ENCODE measurements at places on chromosomes 7 and 10.

GRCh38 chr7:1924258-1924817, 254.3 kb downstream of the ELFN1 start:
- no peak for DNase-seq

DNA sequence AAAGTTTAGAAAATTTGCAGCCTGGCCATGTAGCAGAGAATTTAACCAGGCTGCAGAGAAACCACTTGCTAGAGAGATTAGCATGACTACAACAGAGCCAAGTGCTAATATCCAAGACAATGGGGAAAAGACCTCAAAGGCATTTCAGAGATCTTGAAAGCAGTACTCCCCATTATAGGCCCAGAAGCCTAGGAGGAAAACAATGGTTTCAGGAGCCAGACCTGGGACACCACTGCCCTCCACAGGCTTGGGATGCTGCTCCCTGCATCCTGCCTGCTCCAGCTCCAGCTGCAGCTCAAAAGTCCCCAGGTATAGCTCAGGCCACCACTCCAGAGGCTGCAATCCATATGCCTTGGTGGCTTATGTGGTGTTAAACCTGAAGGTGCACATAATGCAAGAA, 101.5 kb upstream of the TMEM72 start:
- DNase-seq, result no peak

DNA sequence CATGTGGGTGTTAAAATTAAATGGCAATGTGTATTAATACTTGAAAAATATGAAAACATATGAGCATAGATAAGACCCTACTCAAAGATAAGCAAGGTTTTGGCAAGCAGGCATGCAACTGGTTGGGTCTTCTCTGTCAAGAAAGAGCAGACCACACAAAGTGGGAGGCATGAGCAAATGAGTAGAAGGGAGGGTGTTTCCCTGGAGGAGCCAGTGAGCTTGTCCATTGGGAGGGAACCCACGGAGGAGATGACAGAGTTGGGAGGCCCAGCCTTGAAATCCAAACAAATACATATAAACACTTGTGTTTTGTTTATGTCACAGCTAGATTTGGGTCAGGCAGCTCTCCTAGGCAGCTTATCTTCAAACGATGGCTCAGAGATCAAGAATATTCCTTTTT, 134.5 kb upstream of the CXCL12 start:
- DNase-seq, result no peak

- DNase-seq, result no peak
Measured at GRCh38 chr10:70563230-70563629, 39.3 kb downstream of the PRF1 start.

GRCh38 chr10:104077663-104078151, 8.0 kb downstream of the COL17A1 start:
- DNase-seq, result no peak

GRCh38 chr7:158272509-158273137, 315.0 kb downstream of the PTPRN2 start:
- no peak for DNase-seq

DNA sequence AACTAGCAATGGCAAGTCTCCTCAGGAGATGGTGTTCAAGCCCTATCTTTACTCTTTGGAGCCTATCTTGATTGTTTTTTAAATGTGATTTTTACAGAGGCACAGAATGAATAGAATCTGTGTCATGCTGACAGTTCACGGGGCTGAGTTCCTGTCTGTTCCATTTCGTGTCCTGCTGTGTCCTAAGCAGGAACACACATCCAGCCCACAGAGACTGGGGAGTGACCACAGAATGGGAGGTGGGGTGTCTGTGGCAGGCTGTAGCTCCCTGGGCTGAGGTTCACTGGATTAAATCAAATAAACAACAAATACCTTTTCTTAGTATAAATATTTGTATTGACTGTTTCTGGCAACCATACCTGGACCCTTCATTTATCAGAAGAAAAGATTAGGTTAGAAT, 73.4 kb upstream of the CARD11 start:
- DNase-seq, result no peak

DNA sequence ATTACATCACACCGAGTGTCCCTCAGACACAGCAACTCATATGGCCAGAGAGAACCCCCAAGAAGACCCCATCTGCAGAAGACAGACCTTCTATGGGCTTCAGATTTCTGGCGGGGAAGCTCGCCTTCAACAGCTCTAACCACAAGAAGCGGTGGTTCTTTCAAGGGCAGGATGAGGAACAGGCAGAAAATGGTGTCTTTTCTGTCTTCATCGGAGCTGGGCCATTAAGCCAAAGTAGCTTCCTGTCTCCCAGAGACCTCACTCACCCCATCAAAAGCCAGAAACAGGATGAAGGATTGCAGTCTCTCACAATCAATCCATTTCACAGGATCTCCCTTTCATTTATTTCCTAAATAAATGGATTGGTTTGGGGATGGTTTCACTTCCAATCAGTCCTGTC, 149.1 kb downstream of the HERPUD2 start:
- DNase-seq, result no peak

- no peak for DNase-seq
Measured at GRCh38 chr7:25913598-25914224, 238.3 kb upstream of the NFE2L3 start.

- no peak for DNase-seq
Measured at GRCh38 chr10:11724938-11725776, 17.0 kb upstream of the ECHDC3 start.

- no peak for DNase-seq
Measured at GRCh38 chr10:46001187-46001756, 29.0 kb downstream of the TIMM23 start.

- DNase-seq, result no peak
Measured at GRCh38 chr10:36053775-36054174, 411.7 kb upstream of the FZD8 start.

DNA sequence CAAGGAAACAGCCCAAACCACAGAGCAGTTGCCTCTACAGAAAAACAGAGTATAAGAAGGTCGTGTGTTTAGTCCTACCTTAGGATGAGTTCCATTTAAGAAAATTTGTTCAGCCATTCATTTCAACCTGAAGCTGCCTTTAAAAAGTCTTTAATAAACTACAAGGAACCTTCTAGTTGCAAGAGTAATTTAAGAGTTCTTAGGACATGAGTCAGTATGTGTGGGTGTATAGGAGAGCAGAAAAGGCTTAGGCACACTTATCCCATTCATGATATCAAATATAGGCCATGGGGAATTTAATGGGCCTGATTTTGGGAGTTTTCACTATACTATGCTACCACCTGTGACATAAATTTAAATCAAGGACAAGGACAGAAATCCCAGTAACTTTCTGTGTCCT, 496.8 kb downstream of the TFEC start:
- DNase-seq, result no peak

DNA sequence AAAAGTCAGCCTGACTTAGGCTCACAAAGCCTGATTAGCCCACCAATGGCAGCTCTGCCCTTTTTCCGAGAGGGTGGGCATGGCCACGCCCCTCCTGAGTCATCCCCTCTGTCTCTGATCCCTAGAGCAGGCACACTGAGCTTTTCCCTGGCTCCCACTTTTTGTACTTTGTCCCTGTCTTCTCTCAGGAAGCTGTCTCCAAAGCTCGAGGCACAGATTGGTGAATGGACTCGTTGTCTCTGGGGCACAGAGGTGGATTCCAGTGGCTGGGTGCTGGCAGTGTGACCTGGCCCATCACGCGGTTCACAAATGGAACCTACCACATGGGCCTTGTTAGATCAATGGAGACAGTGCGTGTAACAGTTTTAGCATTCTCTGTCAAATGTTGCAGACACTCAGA, 313.5 kb downstream of the WDR37 start:
- DNase-seq, result no peak

GRCh38 chr7:105389088-105389650, 448 bp upstream of the SRPK2 start:
- no peak for DNase-seq

DNA sequence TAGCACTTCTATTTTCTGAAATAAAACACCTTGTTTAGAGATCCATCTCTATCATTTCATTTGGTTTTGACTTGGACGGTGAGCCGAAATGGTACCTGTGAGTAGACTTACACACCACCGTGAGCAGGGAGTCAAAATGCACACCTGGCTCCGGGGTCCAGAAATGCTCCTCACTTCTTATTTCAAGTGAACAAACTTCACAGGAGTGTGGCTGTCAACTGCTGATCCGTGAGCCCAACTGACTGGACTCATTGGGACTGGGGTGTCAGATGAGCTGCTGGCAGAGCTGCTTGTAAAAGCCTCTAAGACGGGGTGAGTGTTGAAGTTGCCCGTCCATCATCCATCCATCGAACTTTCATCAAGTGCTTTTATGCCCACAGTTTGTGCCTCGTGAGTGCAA, 435.5 kb downstream of the GLRX3 start:
- DNase-seq, result no peak

- DNase-seq, result no peak
Measured at GRCh38 chr7:113113912-113114311, 4.4 kb downstream of the SMIM30 start.

GRCh38 chr7:29319719-29320521, 125.3 kb downstream of the CHN2 start:
- no peak for DNase-seq

DNA sequence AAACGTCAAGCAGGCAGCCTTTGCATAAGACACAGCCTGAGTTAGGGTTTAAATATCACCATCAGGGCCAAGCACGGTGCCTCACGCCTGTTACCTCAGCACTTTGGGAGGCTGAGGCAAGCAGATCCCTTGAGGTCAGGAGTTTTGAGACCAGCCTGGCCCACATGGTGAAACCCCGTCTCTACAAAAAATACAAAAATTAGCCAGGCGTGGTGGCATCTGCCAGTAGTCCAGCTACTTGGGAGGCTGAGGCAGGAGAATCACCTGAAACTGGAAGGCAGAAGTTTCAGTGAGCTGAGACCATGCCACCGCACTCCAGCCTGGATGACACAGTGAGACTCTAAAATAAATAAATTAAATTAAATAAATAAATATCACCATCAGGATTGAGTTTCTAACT, 33.0 kb downstream of the SRPK2 start:
- DNase-seq, result no peak

GRCh38 chr10:6033954-6034353, 28.2 kb downstream of the IL2RA start:
- DNase-seq, result no peak

DNA sequence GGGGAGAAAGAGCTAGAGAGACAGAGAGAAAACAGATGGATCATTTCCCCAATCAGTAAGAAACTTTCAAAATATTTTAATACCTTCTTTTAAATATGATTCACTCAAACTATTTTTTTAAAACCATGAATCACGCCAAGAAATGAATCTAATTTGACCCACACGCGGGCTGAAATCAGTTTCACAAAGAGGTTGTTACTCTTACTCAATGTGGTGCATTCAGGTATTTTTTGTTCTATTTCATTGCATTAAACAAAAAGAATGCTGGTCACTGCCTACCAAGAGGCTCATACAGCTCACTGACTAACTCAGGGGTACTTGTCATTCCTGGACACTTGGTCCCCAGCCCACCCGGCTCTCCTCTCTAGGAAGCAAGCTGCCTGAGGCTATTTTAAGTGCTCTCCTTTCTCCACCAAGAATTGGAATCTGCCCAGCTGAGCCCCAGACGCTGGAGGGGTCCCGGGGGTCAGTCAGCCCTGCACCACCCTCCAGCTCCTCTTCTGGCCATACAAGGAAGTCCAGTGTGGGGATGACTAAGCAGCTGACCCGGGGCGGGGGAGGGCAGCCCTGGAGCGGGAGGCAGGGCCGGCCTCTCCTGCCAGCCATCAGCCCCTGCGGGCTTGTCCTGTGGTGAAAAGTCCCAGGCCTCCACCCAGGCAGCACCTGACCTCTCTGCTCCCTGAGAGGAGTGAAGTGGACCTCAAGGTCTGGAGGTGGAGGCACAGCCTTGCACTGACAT, 21.7 kb upstream of the PFKP start:
- no peak for DNase-seq

DNA sequence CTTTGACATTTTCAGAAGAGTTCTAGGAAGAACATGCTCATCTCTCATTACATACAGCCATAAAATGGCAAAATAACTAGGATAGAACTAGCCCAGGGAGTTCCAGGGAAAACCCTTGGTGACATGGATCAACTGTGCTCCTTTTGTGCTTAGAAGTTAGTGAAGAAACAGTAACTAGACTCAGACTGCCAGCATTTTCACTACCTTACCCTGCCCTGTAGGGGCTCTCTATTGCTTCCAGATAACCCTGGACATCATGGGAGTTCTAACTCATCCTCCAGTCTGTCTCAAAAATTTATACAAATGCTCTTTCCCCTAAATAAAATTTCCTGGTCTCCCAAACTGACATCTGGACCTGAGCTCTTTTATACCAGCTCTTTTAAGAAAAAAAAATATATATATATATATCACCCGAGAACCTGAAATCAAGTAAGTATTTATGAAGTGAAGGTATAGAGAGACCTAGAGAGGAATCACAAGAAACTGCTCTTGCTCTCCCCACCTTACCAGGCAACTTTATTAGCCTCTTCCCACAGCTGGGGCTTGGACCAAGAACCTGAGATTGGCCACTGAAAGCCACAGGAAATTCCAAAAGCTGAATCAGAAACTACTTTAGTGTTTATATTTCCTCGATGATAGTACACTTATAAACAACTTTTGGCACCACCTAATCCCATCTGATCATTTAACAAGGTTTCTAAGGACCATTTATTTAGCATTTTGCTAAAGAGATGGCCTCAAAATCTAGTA, 101.4 kb downstream of the RELN start:
- no peak for DNase-seq

GRCh38 chr10:35377050-35377728, 40.9 kb downstream of the CCNY start:
- no peak for DNase-seq

GRCh38 chr7:155401884-155402283, 56.0 kb upstream of the EN2 start:
- DNase-seq, result no peak

- no peak for DNase-seq
Measured at GRCh38 chr7:68148440-68148839, 1151.8 kb downstream of the TYW1 start.

DNA sequence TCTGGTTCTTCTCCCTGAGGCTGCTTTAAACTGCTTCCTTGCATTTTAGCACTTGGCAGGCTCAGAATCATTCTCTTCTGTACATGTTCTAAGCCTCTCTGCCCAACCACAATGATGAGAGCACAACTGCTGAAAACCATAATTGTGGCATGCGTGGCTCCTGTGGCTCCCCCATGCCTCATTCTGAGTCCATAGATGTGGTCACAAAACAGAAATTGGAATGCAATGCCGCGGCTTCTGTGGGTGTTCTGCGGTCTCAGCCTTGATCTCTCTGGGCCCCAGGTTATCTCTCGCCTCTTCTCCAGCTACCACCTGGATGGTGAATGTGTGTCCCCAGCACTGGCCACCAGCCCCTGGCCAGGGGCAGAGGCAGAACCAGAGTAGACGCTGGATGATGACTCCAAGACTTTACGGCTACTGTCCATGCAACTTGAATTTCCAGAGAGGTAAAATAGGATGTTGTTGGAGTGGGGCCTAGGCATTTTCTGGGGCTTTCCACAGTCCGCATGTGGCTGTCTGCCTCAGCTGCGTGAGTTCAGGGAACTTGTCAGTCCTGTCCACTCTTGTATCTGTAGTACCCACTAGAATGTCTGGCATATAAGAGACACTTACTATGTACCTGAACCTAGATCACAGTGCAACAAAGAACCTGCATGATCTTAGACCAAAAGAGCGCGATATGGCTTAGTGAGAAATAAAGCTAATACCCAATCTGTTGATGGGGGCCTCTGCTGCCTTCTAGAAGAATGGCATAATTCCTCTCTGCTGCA, 52.4 kb upstream of the ADRB1 start:
- no peak for DNase-seq

GRCh38 chr7:66629222-66630062, 761 bp downstream of the KCTD7 start:
- no peak for DNase-seq

All from stimulated activated CD4-positive, alpha-beta T cell treated with anti-CD3 and anti-CD28 coated beads, Interleukin-4, amount 100 ng/mL, for 1 hour (primary cell).